Naive thymus-derived CD4-positive, alpha-beta T cell (primary cell): ENCODE measurements at places on chromosomes 4 and X. TPM values are rescaled to one million over a fixed set of nuclear protein-coding genes. Genes with fewer than 3 reads are reported as not detected.

The MAGED2 gene
- 78.7 TPM for total RNA-seq

The HHIP gene
- total RNA-seq = 0.19 TPM

DNA sequence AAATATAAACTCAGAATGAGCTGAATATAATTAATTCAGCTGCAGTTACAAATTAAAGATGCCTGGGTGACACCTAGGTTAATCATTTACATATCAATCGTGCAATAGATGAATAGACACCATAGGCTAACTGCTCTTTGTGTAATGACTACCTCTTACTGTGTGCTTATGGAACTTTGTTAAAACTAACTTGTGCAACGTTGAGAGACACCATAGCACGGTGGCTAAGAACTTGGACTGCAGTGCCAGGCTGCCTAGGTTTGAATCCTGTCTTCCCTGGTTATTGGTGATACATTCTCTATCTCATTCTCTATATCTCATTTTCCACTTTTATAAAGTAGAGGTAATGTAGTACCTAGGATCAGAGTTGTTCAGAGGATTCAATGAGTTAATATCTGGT lies 46.9 kb downstream of the SMAD1 start:
- H3K36me3 ChIP-seq = no peaks in the 10 kb centered on the region
- H3K4me3 ChIP-seq = no peak overlapping the region
- H3K27me3 ChIP-seq = no peaks in the 10 kb centered on the region
- H3K27ac ChIP-seq = no peak overlapping the region

DNA sequence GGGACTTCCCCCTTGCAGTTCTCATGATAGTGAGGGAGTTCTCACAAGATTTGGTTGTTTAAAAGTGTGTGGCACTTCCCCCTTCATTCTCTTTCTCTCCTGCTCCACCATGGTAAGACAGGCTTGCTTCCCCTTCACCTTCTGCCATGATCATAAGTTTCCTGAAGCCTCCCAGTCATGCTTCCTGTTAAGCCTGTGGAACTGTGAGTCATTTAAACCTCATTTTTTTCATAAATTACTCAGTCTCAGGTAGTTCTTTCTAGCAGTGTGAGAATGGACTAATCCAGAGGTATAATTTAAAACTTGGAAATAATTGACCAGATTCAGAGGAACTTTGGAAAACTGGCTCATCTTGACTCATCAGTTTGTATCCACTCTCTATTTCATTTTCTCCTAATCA lies 129.0 kb downstream of the TMEM47 start:
- H3K27ac ChIP-seq = no peak overlapping the region
- H3K4me1 ChIP-seq = no peaks in the 10 kb centered on the region
- no peak overlapping the region for H3K4me3 ChIP-seq
- no peaks in the 10 kb centered on the region for H3K36me3 ChIP-seq
- no peaks in the 10 kb centered on the region for H3K27me3 ChIP-seq
- DNase-seq = no peak

GRCh38 chr4:167102475-167102874 lies 131.8 kb downstream of the SPOCK3 start:
- H3K36me3 ChIP-seq = no peaks in the 10 kb centered on the region
- no peak overlapping the region for H3K27ac ChIP-seq
- DNase-seq = no peak
- no peak overlapping the region for H3K4me3 ChIP-seq
- H3K27me3 ChIP-seq = no peaks in the 10 kb centered on the region
- no peaks in the 10 kb centered on the region for H3K4me1 ChIP-seq

DNA sequence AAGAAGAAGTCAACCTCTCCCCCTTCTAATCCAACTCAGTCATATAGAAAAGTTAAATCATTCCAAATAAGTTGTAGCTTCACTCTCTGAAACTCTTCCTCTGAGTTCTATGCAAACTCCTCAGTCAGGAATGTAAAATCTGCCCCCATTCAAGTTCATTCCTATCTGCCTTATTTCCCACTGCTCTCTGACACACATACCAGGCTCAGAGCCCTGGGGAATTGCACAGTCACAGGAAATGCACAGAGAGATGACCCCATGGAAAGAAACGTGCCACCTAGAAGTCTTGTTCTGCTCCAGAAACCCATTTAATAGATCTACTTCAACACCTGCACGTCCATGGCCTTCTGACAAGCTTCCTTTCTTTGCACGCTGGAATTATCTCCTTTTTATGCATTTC lies 236.0 kb upstream of the VCX3A start:
- H3K36me3 ChIP-seq = no peaks in the 10 kb centered on the region
- H3K4me1 ChIP-seq = no peaks in the 10 kb centered on the region
- no peak for DNase-seq
- no peaks in the 10 kb centered on the region for H3K27me3 ChIP-seq

DNA sequence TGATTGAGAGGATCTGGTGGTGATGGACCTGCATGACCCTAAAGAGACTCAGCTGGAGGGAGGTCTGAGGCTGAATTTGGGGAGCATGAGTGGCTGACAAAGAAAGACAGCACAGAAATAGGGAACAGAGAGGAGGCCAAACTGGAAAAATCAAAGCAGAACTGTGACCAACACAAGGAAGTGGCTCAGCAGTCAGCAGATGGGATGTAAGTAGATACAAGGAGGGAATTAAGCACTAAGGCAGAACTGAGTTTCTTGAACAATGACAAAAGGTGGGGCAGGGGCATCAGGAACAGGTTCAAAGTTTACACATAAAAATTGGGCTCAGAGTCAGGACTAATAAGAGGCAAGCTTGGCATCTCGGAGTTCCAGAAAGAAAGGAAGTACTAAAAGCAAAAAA lies 144.3 kb upstream of the KLF3 start:
- peaks cover 14% of the 10 kb centered on the region for H3K4me1 ChIP-seq
- H3K36me3 ChIP-seq = no peaks in the 10 kb centered on the region
- no peak for DNase-seq

GRCh38 chrX:18410038-18410437 lies 15.4 kb upstream of the CDKL5 start:
- no peaks in the 10 kb centered on the region for H3K27me3 ChIP-seq
- DNase-seq = no peak
- H3K36me3 ChIP-seq = no peaks in the 10 kb centered on the region
- H3K27ac ChIP-seq = no peak overlapping the region
- no peak overlapping the region for H3K4me3 ChIP-seq

GRCh38 chrX:87063642-87064041 lies 454.0 kb upstream of the KLHL4 start:
- H3K27ac ChIP-seq = no peak overlapping the region
- no peaks in the 10 kb centered on the region for H3K27me3 ChIP-seq
- no peaks in the 10 kb centered on the region for H3K36me3 ChIP-seq
- no peak for DNase-seq
- H3K4me3 ChIP-seq = no peak overlapping the region

DNA sequence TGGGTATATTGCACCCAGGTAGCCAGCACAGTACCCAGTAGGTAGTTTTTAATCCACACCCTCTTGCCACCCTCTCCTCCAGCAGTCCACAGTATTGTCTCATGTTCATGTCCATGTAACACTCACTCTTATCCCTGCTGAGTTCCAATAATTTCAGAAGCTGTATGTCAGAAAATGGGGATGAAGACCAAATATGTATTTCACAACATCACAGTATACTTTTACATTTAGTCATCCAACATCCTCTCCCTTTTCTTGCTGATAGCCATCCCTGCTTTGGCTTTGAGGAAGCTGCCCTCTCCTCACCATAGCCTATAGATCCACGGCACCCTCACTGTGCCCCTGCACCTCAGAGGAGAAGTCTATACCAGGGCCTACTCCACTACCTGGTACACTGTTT lies 126.0 kb upstream of the LDB2 start:
- DNase-seq = no peak
- H3K4me3 ChIP-seq = no peak overlapping the region
- H3K36me3 ChIP-seq = no peaks in the 10 kb centered on the region
- H3K27me3 ChIP-seq = no peaks in the 10 kb centered on the region
- no peak overlapping the region for H3K27ac ChIP-seq
- no peaks in the 10 kb centered on the region for H3K4me1 ChIP-seq

DNA sequence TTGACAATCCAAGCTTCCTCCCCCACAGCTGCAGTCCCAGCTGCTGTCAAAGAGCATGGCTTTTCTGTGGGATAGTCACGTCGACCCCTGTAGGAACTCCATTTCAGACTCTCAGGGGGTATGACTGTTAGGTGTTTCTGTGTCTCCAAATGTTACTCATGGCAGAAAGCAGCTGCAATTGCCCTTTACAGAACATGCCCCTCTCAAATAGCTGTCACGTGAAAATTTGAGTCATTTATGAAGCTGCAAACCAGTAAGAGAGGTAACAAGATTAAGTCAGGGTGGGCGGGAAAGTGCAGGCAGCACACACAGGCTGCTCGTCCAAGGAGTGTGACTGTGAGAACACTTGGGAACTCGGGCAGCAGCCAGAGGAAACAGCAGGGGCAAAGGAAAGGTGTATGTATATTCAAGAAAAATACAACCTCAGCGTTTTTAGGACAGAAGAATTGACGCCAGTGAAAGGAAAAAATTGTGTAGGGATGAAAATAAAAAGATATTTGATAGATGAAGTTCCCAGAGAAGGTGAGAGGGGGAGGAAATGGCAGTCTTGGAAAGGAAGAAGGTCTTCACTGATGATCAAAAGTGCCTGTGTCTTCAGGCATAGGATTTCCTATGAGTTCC lies 66.5 kb upstream of the TMEM184C start:
- no peak for DNase-seq
- H3K27me3 ChIP-seq = no peaks in the 10 kb centered on the region
- no peaks in the 10 kb centered on the region for H3K4me1 ChIP-seq
- no peak overlapping the region for H3K4me3 ChIP-seq
